Activated CD4-positive, alpha-beta T cell treated with anti-CD3 and anti-CD28 coated beads, Interleukin-2, amount 50 U/mL, for 48 hours (primary cell): ENCODE measurements at places on chromosomes 11 and 22.

DNA sequence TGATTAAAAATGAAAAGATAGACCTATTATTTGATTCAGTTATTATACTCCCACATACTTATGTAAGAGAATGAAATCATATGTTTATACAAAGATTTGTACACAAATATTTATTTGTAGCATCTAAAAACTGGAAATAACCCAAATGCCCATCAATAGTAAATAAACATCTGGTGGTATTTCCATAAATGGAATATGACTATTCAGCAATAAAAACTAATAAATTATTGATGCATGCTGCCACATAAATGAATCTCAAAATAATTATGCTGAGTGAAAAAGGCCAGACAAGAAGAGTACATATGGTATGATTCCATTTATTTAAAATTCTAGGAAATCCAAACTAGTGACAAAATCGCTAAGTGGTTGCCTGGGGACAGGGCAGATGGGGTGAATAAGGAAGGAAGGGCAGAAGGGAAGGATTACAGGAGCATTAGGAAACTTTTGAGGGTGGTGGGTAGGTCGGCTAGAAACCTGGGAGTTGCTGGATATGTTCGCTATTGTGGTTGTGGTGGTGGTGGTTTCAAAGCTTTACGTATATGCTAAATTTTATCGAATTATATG is 41.5 kb downstream of the JAM3 start:
- no peak for DNase-seq

DNA sequence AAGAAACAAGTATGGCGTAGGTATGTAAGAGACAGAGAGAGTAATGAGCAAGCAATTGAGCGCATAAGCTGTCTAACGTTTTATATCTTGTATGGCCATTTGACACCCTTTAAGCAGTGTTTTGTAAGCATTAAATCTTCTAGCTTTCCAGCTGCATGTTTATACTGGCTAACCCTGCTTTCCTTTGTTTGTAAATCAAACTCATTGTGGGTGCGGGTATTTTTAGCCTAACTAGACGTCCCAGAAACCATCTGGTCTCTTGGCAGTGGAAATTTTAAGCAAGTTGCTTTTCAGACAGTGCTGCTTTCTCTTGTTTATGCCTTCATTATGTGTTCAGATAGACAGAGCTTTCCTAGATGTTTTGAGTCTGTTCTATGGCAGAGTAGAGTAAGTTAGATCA is 73.5 kb downstream of the RNF169 start:
- no peak for DNase-seq

DNA sequence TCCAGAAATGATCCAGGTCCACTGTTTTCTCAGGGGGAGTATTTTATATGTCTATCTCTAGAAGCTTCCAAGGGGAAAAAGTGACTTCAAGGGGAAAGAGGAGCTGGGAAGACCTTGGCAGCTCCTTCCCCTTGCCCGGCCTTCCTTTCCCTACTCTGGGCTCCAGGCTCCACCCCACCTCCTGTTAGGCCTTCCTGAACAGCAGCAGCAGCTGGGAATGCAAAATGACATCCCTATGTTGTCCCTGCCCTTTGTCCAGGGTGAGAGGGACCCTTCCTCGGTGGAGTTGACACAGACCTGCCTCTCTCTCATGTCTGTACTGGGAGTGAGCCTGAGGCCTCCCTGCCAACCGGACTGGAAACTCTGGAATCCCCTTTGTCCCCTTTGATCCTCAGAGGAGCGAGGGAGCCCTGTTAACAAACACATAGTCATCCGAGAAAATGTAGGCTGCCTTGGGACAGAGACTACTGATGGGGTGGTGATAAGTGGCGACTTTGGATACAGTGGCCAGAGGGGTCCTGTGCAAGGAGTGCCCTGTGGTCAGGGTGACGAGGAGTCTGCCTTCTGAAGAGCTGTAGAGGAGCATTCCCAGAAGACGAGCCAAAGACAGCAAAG is 9.0 kb upstream of the MALAT1 start:
- DNase-seq: no peak

GRCh38 chr11:73213196-73214143 is 4.6 kb upstream of the P2RY2 start:
- DNase-seq: no peak

DNA sequence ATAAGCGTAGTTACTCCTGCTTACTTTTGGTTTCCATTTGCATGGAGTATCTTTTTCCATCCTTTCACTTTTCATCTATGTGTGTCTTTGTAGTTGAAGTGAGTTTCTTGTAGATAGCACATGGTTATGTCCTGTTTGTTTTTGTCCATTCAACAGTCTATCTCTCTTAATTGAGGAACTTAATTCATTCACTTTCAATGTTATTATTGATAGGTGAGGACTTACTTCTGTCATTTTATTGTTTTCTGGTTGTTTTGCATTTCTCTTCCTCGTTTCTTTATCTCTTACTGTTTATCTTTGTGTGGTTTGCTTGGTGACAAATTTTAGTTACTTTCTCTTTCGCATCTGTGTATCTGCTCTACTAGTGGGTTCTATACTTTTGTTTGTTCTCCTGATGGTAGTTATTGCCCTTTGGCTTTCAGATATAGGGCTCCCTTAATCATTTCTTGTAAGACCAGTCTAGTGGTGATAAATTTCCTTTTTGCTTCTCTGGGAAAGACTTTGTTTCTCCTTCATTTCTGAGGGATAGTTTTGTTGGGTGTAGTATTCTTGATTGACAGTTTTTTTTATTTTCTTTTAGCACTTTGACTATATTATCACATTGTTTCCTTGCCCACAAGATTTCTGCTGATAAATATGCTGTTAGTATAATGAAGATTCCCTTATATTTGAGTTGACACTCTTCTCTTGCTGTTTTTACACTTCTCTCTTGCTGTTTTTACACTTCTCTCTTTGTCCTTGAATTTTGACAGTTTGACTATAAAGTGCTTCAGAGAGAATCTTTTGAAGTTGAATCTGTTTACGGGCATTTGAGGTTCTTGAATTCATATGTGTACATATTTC is 9.0 kb upstream of the RAG1 start:
- no peak for DNase-seq

DNA sequence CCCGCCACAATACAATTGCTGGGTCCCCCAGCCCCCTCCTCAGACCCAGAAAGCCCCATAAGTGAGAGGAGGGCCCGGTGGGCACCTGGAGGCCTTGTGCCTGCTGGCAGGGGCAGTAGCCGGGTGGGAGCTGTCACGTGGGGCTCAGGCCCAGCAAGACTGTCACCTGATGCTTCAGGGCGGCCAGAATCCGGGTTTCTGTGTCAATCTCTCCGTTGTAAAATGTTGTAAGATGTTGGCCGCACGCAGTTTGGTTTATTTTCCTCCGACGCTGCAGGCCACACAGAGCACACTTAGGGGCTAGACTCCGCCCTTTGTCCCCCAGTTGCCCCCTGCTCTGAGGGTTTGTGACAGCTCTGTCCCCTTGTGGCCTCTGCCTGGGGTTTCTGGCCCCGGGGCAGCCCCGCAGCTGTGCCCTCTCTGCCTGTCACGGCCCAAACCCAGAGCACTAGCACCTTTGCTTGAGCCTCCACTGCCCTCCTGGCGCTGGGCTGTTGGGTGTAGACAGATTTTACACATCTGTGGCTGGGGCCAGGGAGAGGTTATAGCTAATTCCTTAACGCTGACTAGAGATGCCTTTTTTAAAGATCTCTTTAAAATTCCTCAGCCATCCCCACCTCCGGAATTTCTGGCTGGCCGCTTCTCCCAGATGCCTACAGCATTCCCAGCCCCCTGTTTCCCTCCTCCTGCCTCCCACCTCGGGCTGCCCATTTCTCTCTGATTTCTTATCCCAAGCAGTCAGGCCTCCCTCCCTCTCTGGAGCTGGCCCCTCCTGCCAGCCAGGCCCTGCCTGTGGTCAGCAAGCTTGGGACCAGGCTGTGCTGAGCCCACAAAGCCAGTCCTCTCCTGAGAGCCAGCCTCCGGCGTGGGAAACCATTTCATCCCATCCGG is 3.2 kb upstream of the PRR5 start:
- DNase-seq: no peak

GRCh38 chr22:37498289-37498909 is 12.2 kb upstream of the MFNG start:
- peak; percentile 78 for DNase-seq

DNA sequence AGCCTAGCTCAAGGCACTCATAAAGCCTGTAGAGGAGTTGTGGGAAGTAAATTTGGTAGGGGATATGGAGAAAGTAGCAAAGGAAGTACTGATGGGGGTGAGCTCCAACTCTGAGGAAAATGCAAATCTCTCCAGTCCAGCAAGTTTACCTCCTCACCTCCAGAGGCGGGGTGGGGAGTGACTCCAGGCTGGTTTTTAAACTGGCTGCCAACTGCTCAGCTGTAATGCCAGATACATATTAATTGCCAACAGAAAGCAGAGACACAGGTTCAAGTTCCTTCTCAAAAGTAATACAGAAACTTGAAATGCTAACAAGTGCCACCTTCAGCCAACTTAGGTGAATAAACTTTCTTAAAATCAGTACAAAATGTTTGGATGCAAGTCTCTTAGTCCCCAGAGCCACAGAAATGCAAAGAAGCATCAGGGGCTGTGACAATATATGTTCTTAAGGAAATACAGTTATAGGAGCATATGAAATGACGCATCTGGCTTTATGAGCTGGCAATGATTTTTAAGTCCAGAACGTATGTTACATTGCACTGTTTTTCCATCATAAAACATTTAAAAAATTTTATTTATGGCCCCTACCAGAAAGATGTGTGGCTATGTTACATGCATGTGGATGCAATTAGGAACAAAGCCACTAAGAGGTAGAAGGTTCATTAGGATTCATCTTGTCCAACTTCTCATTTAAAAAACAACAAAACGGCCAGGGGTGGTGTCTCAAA is 436.4 kb upstream of the CCDC90B start:
- DNase-seq: no peak

- DNase-seq: peak; percentile 57
Measured at GRCh38 chr22:46576556-46577367, 39.3 kb upstream of the CELSR1 start.

DNA sequence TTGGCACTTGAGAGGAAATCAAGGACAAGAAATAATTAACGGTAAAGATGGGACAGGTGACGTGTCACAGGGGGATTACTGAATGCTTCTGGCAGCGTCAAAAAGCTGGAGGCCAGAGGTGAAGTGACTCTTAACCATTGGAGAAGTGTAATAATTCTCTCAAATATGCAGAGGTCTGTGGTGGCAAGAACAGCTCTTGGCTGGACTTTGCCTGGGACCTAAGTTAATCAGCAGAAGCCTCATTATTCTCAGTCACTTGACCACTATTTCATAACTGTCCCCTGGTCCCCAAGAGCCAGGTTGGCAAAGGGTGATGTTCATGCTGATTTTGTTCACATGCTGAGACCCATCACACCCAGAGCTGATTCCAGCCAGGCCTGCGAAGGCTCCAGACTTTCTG is 72.9 kb downstream of the TIMP3 start:
- no peak for DNase-seq

DNA sequence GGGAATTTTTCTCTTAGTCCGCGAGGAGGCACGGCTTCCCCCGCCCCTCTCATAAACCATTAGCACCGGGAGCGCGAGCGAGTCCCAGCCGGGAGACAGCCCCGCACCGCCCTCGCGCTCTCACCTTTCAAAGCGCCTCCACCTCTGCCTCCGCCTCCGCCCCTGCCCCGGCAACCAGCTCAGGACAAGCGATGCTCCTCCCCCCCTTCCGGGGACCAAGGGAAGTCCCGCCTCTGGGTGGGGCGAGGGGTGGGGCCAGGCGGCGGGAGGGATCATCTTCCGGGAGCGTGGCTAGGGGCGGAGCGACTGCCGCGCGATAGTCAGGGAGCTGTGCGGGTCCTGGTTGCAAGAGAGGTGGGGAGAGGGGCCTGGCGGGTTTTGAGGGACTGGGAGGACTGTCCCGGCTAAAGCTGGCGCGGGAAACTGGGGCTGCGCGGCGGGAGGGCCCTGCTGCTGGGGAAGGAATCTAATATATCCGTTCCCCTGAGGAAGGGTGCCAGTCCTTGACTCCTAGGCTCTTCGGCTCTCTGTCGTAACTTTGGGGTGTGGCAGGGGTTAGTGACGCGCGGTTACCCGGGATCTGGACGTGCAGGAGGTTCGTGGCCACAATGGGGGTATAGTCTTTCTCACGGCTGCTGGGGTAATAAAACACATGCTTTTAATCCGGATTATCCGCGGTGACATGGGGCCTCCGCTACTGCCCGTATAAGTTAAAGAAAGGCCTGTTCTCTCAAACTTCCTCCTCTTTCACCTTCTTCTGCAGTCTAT is at the start of the genes CCDC82 and JRKL:
TSS of gene CCDC82 (minus strand) at position 193 of the 768 bp plus-strand sequence. CDS start 5,165 bp downstream, outside the sequence.
TSS of gene JRKL (plus strand) at position 294 of the 768 bp plus-strand sequence. CDS start 637 bp downstream, outside the sequence.
- DNase-seq: peak; percentile 99

DNA sequence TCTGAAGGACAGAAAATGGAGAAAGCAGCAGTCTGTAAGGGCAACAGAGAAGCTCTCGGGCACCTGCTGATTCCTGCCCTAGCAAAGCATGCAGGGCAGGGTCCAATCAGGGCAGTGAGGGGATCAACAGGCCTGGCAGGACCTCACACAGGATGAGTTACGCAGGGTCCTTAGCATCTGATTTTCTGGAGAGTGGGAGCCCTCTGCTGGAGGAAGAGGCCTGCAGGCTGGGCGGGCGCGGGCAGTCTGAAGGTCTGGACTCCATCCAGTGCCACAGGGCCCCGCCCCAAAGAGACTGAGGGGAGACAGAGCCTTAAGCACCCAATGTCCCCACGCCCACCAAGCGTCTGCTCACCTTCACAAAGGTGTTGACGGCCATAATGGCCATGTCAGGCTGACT is 28.9 kb downstream of the AP1B1 start:
- DNase-seq: no peak

DNA sequence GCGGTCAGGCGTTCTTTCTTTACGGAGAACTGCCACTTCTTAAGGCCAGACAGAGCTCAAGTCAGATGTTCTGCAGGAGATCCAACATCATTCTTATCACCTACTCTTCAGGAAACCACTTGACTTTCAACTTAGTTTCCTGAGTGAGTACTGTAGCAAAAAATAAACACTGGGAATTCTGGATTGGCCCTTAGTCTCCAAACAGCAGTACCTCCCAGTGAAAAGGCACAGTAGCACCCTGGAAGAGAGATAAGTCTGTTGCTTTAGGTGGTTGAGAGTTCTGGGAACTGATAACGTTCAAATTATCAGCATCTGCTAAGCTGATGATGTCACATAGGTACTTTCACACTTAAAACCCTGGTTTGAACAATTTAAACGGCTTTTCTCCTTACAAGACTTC is 971.8 kb upstream of the TENM4 start:
- no peak for DNase-seq

DNA sequence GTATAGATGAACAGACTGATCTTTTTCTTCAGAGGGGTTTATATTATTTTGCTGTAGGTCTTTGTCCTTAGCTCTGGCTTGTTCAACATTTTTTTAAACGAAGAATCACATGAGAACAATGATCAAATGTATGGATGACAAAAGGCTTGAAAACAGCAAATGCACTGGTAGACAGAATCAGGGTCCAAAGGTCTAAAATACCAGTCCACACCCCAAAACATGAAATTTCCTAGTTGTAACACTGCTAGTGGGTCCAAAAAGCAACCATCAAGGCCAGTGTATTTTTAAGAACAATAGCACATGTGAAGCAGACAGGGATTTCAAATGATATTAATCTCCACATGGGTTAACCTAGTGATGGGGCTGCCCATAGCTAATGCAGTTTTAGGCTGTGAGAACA is 162.0 kb downstream of the SWAP70 start:
- DNase-seq: no peak

DNA sequence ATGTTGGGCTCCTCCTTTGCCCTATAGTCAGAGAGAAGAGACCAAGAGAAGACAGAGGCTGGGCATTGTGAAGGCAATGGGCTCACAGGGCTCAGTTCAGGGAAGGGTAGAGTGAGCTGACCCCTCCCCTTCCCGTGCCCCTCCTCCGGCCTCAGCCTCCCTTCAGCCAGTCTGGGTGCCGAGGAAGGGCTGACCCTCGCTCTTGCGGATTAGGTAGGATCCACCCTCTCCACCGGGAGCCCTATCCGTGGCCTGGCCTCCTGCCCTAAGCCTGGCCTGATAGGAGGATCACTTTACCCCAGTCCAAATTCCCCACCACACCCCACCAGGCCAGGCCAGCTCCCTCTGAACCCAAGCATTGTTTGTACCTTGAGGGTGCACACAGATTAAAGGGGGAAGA is 1.8 kb upstream of the PPP1R14B start:
- no peak for DNase-seq
